Dermis microvascular lymphatic vessel endothelial cell (primary cell): ENCODE measurements at places on chromosomes 6 and 20. TPM values are rescaled to one million over a fixed set of nuclear protein-coding genes. Genes with fewer than 3 reads are reported as not detected.
A peak's percentile ranks its signal among the peaks of the same experiment; 100 is the strongest.

- DNase-seq: no peak
Observed at GRCh38 chr6:155264693-155265320, 994 bp downstream of the CLDN20 start.

DNA sequence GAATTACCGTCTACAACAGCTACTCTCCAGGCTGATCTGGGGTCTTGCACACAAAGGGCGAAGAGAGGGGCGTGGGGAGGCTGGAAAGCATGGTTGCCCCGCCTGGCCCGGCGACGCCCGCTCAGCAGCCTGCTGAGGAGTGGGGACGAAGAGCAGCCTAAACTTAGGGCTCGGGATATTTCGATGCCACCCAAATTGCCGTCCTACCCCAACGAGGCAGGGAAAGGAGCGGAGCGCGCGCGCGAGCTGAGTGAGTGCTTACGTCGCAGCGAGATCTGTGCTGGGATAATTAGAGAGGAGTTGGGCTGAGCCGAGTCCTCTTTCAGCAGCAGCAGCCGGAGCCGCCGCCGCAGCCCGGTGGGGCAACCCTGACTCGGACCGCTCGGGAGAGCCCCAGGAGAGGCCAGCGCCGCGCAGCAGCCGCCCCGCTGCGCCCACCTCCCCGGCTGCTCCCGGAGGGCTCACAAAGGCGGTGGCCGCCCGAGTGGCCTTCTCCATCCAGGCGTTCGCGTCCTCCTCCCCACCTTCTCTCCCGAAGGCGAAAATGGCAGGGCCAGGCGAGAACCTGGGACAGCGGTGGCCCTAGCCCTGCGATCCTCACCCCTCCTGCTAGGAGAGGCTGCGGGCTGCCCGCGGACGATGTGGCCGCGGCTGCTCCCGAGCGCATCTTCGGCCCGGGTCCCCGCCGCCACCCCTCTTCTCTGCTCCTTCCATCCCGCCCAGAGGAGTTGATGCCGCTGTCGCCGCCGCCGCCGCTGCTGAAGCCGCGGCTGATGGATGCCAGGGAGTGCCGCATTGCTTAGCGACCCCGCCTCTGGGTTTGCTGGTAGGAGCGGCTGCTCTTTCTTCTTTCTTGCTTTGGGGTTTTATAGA lies at the start of gene CLVS2:
Gene CLVS2 (plus strand): TSS at position 315 of the 873 bp plus-strand sequence. CDS start 1,543 bp downstream, outside the sequence.
- DNase-seq: no peak

GRCh38 chr6:25660512-25660911 lies 8.5 kb downstream of the SCGN start:
- DNase-seq: no peak

GRCh38 chr6:147506704-147507114 lies 1.8 kb upstream of the SAMD5 start:
- peak; percentile 55 for DNase-seq

DNA sequence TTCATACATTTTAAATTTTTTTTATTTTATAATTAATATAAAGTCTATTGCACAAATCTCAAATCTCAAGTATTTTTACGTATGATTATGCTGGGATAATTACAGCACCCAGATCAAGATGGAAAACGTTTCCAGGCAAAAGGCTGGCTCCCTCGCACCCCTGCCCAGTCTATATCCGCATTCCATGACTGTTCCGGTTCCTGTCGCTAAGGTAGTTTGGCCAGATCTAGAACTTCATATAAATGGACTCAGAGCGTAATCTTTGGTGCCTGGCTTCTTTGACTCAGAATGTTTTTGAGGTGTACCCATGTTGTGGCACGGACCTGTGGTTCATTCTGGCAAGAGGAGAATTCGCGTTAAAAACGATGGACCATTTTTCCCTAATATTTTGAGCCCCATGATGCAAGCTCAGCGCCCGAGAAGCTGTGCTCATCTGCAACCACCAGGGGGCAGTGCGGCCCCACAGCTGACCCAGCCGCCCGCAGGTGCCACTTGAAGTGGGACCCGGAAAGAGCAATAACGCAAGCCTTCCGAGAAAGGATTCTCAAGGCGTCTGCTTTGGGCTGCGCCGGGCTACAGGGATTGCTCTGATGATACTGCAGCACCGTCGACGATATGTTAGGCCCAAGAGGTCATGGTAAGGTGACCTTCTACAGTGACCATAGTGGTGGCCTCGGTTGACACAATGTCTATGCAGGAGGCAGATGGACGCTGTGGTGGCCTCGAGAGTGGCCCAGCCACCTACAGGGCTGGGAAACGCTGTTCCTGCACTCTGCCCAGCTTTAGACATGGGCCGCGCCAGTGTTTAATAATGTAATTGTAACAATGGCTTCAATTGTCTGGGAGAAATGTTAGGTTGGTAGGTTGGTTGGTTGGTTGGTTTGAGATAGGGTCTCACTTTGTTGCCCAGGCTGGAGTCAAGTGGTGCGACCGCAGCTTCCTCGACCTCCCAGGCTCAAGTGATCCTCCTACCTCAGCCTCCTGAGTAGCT lies 160.1 kb downstream of the ZMYND8 start:
- DNase-seq: peak; percentile 52

DNA sequence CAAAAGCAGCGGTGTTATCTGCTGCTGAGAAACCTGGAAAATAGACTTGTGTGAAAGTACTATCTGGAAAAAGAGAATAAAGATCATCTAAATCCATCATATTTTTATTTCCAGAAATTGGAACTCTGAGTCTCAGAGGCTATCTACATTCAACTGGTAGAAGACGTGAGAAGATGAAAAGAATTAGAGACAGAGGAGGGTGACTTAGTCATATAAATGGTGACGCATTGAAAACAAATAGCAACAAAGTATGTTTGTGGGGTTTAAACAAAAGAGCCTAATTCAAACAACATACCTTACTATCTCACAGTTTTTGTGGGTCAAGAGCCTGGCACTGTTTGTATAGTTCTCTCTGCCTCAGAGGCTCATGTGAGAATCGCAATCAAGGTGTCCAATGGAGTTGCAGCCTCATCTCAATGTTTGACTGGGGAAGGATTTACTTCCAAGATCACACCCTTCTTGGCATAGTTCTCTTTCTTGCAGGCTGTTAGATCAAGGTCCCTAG lies 757.1 kb upstream of the SLC35B3 start:
- no peak for DNase-seq

DNA sequence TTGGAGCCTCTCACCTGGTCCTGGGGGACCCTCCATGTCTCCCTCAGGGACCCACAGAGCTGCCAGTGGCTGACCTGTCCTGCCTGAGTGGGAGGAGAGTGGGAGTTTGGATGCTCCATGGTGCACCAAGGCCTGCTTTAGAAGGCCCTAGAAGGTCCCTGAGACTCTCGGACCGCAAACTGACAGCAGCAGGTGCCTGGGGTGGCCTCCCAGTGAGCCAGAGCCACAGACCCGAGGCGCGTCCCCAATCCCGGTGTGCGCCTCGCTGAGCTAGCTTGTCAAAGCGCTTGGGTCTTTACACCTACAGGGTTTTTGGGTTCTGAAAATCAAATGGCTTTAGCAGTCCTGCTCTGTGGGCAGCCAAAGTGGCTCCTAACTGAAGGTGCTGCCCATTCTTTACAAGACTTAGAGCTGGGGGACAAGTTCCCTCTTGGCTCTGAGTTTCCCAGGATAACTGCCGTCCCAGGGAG lies 4.9 kb downstream of the MYT1 start:
- no peak for DNase-seq

DNA sequence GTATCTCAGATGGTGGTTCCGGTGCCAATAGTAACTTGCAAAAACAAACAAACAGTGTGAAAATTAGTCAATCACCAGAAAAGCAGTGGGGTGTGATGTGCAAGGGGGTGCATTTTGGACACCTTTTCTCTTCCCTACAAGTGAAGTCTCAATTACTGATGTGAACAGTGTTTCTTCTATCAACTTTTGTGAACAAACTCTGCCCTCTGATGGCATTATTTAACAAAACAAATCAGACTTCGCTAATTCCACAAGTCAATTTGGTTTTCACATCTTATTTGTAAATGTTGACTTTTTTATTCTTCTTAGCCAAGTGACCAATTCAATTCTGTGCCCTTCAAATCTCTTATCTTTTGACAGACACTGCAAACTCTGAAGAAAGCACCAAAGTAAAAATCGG lies 212.2 kb downstream of the UST start:
- DNase-seq: no peak

DNA sequence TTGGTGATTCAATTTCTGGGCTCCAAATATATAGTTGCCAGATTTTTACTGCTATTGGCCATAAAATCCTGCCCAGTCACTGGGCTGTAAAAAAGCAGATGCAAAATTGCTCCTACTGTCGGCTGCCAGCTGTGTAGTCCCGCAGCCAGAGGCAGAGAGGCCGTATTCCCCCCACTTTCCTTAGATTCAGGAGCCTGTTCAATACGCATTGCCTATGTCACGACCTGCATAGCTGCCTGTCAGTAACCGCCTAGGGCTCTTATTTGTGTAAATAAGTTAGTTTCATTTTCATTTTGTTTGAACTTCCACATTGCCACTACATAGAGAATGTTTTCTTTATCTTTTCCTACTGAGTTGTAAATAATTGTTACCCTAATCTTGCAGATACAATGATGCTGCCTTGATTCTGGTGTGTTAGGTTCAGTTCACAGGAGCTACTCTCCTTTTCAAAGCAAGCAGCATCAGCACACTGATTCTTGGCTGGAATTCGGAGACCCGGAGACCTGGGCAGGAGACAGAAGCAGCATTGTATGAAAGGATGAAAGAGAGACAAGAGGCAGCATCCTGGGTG lies 46.0 kb upstream of the UST start:
- DNase-seq: no peak

DNA sequence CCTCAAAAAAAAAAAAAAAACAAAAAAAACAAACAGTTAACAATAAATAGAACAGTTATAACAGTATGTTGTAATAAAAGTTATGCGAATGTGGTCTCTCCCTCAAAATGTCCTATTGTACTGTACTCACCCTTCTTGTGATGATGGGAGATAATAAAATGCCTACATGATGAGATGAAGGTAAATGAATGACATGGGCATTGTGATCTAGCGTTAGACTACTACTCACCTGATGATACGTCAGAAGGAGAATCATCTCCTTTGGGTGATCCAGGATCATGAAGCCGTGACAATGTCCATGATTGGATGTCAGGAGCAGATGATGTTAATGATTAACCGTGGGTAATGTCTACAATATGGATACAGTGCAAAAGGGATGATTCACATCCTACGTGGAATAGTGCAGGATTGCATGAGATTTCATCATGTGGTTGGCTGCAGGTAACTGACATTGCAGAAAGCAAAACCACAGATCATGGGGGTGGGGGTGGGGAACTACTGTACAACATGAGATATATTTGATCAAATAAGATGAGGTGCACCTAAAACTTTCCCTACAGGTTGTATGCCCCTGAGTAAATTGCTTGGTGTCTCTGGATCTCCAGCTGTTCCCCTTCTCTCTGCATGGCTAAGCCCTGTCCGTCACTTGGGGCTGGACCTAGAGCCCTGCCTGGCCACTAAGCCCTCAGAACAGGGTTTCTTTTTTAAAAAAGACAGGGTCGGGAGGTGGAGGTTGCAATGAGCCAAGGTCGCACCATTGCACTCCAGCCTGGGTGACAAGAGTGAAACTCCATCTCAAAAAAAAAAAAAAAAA lies 6.2 kb upstream of the RBCK1 start:
- DNase-seq: no peak

DNA sequence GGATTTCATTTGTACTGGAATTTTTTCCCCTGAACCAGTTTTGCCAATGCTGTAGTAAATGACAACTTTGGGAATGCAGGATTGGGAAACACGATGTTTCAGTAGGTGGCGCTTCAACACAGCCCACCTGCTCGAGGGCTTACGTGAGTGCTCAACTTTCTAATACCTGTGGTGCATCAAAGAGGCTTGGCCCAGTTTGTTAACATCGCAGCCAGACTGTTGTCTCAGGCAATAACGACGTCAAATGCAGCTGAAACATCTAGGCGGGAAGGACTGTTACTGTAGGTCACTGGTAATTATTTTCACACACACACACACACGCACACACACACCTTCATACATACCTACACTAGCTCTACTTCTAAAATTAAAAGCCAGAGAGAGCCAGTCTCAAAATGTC lies 815.5 kb upstream of the SLC35B3 start:
- DNase-seq: no peak

DNA sequence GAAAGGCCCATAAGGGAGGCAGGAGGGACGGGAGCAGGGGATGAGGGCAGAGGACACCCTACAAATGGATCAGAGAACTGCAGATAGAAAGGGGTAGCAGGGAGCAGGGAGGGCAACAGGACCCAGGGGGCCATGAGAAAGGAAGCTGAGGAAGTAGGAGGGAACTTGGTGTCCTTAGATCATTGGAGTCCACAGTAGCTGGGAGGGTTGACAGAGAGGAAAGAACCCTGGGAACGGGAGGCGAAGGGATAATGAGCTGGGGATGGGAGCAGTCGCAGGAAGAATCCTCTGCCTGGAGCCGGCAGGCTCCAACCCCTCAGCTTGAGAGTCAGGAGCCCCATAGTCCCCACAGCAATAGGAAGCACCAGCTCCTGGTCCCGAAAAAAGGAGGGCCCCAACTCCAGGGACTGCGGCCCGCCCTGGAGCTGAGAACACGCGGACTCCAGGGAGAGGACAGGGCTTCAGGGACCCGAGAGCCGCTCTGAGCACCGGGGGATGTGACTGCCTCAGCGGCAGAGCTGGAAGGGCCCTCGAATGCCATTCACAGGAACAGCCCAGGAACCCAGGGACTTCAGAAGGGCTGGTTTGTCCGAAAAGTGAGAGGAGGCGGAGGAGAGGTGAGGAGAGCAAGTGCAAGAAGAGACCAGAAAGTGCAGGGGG lies 32.7 kb downstream of the HLA-A start:
- no peak for DNase-seq

DNA sequence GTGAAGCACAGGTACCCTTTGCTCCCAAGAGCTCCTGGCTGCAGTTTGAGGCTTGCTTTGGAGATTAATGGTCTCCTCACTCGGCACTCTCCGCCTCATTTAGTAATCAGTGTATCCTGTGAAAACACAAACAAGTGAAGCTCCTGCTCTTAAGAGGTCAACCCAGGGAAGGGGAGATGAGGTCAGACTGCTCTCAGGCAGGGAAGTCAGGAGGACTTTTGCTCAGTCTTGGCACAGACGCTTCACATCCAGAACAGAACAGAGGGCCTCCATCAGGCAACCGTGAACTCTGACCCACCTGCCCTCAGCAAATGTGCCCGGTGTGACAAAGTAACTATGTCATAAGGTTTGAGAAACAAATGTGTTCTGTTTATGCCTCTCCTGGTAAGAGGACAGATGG lies 428.8 kb upstream of the JARID2 start:
- no peak for DNase-seq

DNA sequence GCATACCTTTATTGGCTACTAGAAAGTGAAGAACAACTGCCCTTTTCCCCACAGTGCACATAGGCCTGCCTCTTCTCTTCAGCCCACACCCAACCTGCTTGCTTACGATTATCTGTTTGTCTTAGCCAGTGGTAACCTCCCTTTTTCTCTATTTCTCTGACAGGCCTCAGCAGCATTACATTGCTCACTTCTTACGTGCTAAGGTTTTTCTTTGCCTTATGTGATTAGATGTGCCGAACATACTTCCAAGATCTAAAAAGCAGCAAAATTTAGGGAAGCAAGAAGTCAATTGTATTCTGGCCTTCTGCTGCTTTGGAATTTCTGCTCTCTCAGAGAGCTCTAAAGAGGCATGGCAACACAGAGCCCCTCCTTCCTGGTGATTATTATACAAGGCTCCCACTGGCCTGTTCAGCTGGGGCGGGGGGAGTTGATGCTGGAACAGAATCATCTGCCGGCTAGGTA lies 7.0 kb downstream of the B4GALT5 start:
- DNase-seq: no peak

Gene RAET1G
- total RNA-seq: under 0.01 and 0.13 TPM in 2 replicates

Gene SRMS
- total RNA-seq: not detected in 2 replicates

Gene SMPD2
- 4.9 and 8.9 TPM in 2 replicates for total RNA-seq

Gene UNC5CL
- under 0.01 and 0.13 TPM in 2 replicates for total RNA-seq

Gene KHDC1L
- not detected in 2 replicates for total RNA-seq

Gene GPR63
- under 0.01 TPM in 2 replicates for total RNA-seq

Gene SLC22A2
- not detected in 2 replicates for total RNA-seq

Gene SLPI
- total RNA-seq: 0.39 and 1.4 TPM in 2 replicates

Gene PNLDC1
- total RNA-seq: not detected in 2 replicates

Gene SIGLEC1
- not detected in 2 replicates for total RNA-seq
